ENCODE measurements at places on chromosomes 13 and 19.

- DNase-seq = no peak
Measured at GRCh38 chr13:94967183-94968039, 255.1 kb upstream of the SOX21 start.

DNA sequence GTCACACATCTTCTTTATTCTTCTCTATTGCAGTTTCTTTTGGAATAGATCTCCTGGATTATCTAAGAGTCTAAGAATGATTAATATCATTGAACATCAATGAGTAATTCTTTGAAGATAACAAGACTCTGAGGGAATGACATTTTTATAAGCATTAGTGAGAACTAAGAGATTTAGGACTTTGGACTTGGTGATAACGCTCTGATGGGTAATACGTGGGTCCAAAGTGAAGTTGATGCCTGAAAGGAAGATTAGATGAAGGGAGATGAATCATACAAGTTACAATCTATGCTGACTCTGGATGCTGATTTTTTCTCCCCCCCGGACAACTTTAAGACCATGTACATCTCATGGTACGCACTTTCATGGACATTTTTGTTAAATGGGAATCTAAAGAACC, 364.5 kb downstream of the GPC5 start:
- DNase-seq = no peak

- no peak for DNase-seq
Measured at GRCh38 chr13:51955816-51956603, 55.2 kb downstream of the ATP7B start.

GRCh38 chr13:109336730-109337129, 449.7 kb downstream of the IRS2 start:
- no peak for DNase-seq

- DNase-seq = no peak
Measured at GRCh38 chr19:275958-276646, 15.1 kb downstream of the PLPP2 start.

DNA sequence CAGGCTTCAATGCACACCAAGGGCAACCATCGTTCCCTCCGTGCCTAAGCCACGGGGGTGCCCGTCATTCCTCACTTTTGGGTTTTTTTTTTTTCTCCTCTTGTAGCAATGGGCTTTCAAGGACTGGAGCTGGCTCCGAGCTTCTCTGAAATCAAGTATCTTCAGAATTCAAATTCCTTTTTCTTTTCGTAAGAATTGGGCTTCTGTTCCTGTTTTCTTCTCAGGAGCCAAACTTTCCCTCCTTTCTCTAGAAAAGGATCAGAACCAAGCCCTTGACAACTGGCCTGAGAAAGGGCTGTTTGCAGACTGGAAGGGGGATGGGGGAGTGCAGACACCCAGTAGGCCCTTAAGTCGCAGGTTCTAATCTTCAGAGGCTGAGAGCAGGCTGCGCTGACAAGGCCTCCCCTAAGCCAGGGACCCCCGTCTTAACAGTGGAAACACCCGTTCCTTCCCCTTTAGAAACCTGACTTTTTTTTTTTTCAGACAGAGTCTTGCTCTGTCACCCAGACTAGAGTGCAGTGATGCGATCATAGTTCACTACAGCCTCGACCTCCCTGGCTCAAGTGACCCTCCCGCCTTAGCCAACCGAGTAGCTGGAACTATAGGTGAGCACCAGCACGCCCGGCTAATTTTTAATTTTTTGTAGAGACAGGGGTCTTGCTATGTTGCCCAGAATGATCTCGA, 51.6 kb downstream of the RFX2 start:
- no peak for DNase-seq

DNA sequence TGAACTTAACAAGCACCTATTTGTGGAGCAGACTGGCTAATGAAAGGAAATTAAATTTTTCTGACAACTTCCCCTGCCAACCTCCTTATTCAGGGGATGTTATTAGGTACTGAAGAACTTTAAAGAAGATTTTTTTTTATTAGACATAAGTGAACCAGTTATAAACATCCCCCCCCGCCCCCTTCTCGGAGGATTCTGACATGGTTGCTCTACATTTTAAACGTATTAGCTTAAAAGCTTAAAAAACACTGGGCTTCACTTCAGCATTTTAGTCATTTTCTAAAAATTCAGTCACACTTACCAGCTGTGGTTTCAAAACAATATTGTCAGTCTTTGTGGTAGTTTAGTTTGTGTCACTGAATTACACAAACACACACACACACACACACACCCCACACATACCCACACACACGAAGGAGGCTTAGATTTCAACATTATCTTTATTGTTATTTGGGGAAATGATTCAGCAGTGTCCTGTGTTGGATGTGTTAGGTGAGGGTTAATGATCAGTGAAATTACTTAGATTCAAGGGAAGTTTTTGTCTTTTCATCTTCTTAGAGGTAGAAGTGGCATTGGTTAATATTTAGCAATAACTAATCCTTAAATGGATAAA, 145.7 kb downstream of the PCCA start:
- DNase-seq = no peak

GRCh38 chr19:58040751-58041525, 7.1 kb downstream of the ZSCAN1 start:
- no peak for DNase-seq
